ENCODE measurements at places on chromosomes 4 and X.
A peak's percentile ranks its signal among the peaks of the same experiment; 100 is the strongest.

GRCh38 chr4:26473893-26474292, 16.4 kb downstream of the CCKAR start:
- DNase-seq, result no peak

DNA sequence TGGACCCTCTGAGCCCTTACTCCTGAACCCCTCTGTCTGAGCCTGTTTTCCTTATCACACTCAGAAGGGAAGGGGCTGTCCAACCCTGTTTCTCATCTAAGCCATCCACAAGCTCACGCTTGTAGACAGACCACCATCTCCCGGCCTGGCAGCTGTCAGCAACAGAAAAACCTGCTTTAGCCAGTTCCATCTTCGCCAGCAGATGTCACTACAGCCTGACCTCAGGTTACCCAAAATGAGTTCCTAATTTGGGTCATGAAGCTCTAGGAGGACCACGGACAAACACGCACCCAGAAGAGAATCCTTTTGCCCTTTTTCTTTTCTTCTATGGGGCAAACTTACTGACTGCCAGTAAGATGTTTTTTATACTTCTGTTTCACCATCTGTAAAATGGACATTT, 445.4 kb downstream of the BCOR start:
- DNase-seq, result peak; percentile 51

GRCh38 chr4:1451752-1452122, 45.5 kb upstream of the NKX1-1 start:
- DNase-seq, result no peak

DNA sequence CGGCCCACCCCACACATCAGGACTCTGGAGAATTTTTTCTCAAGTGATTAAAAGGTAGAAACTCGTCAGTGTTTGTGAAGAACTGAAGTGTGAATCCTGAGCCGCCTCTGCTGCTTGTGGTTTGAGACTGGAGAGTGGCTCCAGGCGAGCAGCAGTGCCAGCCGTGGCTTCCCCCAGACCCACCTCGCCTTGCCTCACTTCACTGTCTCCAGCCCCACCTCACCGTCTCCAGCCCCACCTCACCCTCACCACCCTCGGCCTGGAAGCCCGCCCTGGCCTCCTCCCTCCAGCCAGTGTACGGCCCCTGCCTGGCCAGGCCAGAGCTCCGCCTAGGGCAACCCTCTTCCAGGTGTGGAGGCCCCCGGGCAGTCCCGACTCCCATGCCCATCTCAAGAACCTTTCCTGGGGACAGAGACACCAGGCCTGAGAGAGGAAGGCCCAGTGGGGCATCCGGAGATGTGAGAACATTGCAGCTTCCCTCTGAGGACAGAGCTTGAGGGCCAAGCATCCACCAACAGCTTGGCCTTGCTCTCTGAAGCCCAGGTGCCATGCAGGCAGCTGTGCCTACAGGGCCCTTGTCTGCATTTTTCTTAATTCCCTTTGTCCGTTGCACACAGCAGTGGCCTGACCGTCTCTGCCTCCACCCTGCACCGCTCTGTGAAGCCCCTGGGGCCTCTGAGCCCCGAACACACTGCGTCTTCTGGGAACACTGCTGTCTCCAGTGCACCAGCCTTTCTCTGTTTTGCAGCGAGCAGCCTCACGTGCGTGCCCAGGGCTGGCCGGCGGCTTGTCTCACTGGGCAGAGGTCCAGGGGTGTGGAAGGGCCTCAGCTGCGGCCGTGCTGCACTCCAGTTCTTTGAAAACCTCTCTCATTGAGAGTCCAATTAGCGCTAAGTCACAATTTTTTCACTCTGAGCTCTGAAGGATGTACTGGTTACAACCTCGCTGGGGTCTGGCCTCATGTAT, 13.8 kb downstream of the SH3BP2 start:
- DNase-seq, result no peak

GRCh38 chrX:48676106-48676892, 7.3 kb upstream of the WAS start:
- peak; percentile 90 for DNase-seq

DNA sequence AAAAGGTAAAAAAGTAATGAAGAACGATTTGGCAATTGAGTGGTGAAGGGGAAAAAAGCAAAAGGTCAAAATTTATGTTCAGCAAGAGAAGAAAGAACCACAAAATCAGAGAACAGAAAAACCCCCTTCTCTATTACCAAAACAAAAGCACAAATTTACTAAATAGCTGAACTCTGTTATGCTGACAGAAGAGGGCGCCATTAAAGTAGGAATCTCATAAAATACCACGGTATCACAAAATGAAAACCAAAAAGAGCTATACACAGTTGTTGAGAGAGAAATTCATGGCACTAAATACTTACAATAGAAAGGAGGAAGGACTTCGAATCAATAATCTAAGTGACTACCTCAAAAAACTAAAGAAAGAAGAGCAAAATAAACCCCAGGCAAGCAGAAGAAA, 69.6 kb upstream of the CXorf66 start:
- no peak for DNase-seq

GRCh38 chrX:63526863-63527262, 175.7 kb upstream of the SPIN4 start:
- no peak for DNase-seq

GRCh38 chr4:1416051-1416947, 10.1 kb upstream of the NKX1-1 start:
- no peak for DNase-seq

DNA sequence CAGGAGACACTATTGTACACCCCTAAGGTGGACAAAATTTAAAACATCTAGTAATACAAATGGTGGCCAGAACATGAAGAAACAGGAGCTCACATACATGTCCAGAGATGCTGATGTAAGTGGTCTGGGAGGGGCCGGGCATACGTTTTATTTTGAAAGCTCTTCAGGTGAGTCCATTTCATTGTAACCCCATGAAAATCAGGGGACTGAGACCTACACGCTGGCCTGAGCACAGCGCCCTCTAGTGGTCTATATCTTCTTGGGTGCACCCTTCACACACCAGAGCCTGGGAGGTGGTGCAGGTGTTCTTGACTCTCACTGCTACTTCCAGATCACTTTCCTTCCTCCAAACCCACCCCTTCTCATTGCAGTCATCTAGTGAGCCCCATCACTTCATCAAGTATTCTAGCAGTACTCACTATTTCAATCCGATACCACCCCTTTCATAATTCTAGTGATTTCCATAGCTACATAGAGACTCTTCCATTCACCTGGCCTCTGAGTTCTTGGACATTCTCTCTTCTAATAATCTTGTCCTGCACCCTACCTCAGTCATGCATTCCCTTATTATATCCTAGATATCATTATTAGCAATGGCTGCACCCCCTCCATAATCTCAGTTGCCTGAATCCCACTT, 4.3 kb upstream of the TLR6 start:
- peak; percentile 76 for DNase-seq

DNA sequence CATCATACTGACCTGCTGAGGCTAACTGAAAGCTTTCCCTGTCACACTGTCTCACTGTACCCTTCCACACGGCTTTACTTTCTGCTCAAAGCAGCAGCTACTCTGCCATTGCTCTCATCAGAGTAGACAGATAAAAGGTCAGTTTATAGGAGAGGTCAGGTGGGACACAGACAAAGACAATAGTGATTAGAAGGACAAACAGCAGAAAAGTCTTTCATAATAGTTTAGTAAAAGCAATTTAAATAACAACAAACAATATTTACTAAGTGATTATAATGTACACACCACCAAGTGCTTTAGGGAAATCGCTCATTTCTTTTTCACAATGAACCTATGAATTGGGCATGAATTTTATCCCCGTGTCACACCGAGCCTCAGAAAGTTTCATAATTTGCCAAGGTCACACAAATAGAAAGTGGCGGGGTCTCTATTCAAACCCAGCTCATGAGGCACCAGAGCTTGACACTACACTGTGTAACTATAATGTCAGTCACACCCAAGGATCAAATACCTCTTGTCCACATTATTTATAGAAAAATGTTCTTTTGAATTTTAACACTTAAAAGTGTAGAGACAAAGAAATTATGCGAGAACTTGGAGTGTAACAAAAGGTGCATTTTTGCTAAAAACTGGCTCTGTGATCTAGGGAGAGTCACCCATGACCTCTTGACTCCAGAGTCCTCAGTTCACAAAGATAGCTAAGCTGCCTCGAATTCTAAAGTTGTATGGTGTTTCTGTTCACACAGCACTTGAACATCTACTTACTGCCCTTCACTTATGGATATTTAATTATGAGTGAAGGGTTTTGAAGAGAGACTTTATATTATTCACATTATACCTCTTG, 24.5 kb upstream of the SORBS2 start:
- DNase-seq, result no peak

Measured in activated naive CD4-positive, alpha-beta T cell treated with anti-CD3 and anti-CD28 coated beads for 36 hours (primary cell).